Stimulated activated CD8-positive, alpha-beta memory T cell treated with anti-CD3 and anti-CD28 coated beads, Interleukin-7, amount 100 ng/mL, for 1 hour (primary cell): ENCODE measurements at places on chromosomes 2 and 18.

DNA sequence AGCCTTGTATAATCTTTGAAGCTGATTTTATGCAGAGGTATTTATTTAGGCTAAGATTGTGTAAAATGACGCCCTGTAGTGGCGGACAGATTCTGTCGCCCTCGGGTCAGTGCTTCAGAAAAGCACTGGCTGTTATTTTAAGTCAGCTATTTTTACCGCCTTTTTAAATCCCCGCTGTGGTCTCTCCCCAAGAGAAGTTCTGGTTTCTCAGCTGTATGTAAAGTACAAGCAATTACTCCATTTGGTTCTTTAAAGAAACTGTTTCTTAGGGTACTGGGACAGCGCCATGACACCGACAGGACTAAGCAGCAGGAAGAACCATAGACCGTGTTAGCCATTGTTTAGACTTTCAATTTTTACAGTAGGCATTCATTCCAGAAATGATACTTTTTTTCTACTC, 65.0 kb downstream of the UGGT1 start:
- DNase-seq = no peak

- DNase-seq = no peak
Observed at GRCh38 chr2:95383635-95384027, 18.9 kb upstream of the FAHD2A start.

DNA sequence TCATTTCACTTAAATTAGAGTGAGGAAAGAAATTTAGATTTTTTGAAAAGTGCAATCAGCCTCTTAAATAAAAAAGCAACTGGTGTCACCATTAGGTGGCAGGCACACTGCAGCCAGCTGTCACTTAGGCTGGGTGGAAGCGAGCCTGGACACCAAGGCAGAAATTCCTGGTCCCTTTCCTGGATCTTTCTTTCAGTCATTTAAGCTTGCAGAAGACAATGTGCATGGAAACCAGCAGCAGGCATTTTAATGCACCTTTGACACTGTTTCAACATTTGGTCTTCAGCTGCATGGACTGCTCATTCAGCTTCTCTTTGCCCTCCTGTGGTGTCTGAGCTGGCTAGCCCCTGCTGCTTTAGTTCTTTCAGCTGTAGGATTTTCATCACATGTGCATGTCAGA, 61.0 kb downstream of the AQP4 start:
- no peak for DNase-seq

DNA sequence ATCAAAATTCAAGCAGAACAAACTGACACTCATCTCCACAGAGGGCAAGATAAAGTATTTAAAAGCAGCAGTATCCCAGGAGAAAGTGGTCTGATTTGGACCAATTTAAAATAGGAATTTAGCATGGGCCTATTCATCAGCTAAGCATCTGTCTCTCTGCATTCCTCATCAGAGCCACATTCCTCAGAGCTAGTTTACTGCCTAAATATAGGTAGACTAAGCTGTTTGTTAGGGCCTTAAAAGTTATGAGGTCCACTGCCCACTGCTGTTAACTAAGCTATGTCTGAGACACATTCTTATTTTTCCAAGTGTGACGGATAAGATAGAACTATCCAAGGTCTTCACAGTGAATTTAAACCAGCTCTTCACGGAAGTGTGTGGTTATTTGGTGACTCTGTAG, 17.6 kb downstream of the NEB start:
- no peak for DNase-seq

DNA sequence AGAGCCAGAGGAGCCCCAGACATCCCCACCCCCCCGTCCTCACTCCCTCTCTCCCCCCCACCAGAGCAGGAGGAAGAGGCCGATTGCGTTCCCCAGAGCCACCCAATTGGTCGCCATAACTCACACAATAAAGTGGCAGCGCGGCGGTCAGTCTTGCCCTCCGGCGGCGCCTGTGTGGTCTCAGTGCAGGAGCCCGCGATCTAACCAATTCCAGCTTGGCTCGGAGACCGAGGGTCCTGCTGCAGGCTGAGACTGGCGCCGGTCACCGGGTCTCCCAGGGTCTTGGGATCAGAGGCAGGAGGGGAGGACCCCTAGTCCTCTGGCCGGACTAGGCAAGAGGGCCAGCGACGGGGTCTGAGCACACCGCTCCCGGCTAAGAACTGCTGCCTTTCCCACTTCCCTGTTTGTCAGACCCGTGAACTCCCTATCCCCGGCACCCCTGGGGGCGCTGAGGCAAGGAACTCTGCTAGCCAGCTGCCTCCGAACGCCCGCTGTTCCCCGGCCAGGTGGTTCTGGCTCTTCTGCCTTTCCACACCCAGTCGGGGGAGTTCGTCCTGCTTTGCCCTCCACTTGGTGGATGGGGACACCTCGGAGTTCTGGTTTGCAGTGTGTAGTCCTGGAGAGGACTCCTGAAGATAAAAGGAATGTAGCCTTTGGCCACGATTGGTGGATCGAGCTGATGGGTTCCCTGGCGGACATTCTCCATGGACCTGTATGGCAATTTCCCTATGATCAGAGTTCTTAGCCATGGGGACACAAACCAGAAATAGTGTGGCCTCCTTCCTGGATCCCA, 1.0 kb upstream of the HOXD12 start:
- DNase-seq = no peak

DNA sequence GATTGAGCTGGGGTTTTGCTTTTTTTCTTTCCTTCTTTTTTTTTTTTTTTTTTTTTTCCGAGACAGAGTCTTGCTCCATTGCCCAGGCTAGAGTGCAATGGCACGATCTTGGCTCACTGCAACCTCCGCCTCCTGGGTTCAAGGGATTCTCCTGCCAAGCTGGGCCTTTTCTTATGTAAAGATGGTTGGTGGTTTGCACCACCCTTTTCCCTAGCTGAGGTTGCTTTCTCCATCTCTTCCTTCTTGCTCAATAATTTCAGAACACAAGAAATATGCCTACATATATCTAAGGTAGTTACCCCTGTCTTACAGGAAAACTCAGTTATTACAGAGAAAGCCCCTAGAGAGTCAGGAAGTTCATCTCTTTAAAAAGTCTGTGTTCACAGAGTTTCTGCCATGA, 7.0 kb downstream of the TTC39C start:
- no peak for DNase-seq

DNA sequence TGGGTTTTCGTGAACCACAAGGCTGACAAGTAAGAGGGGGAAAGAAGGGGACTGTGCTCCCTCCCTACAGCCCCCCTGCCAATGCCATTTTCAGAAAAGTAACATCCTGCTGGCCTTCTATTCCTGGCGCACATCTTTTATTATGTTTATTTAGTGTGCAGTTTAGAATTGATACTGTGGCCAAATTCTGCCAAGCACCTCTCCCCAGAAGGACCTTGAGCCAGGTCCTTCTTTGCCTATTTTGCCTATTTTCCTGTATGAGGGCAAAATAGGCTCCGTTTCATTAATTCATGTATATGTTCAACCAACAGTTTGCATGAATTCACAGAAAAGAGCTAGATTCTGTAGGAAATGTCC, 136.0 kb downstream of the MYO3B start:
- DNase-seq = no peak

DNA sequence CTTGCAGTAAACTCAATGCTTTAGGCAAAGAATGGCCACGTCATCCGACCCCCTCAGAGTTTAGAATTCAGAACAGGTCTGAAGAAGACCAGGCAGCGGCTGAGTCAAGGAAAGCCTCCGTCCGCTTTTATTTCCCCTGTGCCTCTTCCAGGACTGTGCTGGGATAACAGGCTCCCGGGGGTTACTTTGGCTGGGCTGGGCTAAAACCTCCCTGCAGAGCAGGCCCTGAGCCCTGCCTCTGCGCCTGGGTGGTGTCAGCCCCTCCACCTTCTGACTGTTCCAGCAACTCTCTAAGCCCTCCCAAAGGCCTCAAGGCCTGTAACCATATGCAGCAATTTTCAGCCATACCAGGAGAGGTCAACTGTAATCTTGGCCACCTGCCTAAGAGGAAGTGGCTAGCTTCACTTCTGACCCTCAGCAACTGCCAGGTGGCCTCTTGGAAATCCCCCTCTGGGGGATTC, 166.5 kb downstream of the RPIA start:
- DNase-seq = no peak

DNA sequence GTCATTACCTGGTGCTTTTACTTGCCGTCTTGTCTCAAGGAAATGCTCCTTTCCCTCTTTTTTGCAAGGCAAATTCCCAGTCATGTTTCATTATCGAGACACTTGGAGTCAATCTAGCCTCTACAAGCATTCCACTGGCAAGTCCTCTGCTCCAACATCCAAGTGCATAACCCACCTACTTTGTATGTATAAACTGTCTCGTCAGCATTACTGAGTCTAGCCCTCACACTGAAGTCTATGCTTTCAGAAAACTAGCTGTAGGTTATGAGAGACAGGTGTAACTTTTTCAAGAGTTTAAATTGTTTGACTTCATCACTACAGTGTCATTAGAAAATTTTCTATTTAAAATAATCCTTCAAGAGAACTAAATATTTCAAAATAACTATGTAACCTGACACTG, 319.2 kb downstream of the NBAS start:
- no peak for DNase-seq

GRCh38 chr2:47179388-47179787, 24.3 kb upstream of the STPG4 start:
- DNase-seq = no peak

- no peak for DNase-seq
Observed at GRCh38 chr2:28390746-28391563, 1.7 kb upstream of the FOSL2 start.

DNA sequence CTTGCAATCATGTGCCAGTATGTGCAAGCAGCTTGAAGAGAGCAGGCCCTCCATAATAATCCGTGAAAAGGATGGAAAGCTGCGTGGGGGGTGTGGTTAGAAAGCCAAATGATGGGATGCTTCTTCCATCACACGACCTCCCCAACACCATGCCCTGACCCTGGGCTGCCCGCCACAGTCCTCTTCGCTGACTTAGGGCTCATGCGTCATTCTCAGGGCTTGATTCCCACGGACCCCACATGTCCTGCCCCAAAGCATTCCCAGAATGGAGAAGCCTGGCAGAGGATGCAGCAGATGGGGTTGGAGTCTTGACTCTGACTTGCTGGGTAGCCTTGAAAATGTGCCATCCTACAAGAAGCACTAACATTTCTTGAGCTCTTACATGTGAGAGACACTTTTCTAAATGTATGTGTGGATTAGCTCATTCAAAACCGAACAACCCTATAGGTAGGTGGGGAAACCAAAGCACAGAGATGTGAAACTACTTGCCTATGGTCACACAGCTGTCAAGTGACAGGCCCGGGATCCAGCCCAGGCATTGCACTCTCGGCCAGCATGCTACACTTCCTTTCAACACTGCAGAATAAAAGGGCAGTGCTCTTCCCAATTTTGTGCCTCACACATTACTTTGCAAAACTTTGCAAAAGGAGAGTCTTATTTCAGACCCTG, 3.7 kb downstream of the TNS1 start:
- DNase-seq = no peak

- DNase-seq = no peak
Observed at GRCh38 chr18:46051731-46052461, 20.2 kb downstream of the PSTPIP2 start.

DNA sequence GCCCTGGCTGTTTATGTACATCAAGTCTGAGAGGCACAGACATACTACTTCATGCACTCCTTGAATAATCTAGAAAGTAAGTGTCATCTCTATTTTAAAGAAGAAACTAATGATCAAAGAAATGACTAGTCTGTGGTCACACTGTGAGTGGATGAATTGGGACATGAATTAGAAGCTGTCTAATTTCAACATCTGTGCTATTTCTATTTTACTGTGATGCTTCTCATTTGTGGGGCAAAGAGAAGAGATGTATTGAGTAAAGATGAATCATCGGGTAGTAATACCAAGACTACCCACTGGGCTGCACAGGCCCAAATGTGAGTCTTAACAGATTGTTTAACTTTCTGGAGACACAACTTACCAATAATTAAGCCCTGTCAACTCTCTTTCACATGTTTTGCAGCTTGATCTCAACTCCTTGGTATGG, 42.4 kb upstream of the MTIF2 start:
- no peak for DNase-seq

DNA sequence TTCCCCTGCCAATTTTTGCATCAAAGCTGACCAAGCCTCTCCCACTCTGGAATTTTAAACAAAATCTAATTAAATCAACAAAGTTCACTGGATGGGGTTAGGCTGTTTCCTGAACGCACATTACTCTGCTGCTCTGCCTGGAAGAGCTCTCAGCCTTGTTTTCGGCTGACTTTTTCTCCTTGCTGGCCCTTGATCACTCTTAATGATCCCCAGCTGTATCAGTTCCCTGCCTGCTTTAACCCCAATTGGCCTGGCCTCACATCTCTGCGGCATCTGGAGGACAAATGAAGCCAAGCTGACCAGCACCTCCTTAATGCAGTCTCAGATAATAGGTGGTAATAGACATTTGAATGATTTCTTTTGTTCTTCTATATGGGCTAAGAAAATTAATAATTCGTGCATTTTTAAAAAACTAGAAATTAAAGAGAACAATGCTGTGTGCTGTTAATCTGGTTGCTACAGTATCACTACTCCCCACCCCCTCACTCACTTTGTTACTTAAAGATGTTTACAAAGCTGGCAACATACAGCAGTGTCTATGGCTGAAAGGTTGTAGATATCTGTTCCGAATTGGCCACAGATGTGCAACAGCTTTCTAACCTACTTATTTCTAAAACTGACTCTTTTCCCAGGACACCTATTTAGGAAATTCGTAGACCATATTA, 415.2 kb upstream of the KCNH7 start:
- no peak for DNase-seq

GRCh38 chr2:238462782-238463396, 36.2 kb downstream of the ASB1 start:
- no peak for DNase-seq

GRCh38 chr2:208156439-208156838, 7.0 kb downstream of the CRYGA start:
- DNase-seq = no peak

DNA sequence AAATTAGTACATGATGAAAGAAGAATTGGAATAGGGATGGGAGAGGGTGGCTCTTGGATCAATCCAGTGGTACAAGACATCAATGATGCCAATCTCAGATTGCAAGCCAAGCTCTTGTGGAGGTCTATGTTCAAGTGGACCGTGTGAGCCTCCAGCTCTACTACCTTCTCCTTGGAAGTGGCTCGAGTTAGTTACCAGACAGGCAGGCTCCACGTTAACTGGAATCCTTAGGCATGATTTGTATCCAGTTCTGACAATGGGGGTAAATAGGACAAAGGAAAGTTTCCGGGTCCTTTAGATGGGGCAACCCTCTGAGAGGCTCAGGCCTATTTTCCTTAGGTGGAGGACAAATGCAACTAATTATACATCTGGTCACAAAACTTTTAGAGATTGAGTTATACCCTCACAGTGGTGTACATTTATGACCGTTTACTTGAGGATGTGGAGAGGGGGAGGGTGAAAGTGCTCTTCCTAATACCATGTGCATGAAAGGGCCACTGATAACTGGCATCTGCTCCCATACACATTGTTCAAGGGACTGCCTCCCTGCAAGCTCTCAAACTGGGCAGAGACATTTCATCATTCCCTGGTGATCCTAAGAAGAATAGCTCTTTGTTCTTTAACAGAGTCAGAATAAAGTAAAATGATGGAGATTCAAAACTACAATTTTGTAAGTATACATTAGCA, 180.2 kb downstream of the SOCS6 start:
- no peak for DNase-seq

GRCh38 chr2:8203364-8203763, 478.5 kb upstream of the ID2 start:
- DNase-seq = no peak

- no peak for DNase-seq
Observed at GRCh38 chr18:46070815-46071652, 1.0 kb downstream of the PSTPIP2 start.
